ENCODE measurements at places on chromosomes 16 and 17.

- DNase-seq: no peak
Observed at GRCh38 chr16:77838597-77839255, 50.4 kb downstream of the VAT1L start.

DNA sequence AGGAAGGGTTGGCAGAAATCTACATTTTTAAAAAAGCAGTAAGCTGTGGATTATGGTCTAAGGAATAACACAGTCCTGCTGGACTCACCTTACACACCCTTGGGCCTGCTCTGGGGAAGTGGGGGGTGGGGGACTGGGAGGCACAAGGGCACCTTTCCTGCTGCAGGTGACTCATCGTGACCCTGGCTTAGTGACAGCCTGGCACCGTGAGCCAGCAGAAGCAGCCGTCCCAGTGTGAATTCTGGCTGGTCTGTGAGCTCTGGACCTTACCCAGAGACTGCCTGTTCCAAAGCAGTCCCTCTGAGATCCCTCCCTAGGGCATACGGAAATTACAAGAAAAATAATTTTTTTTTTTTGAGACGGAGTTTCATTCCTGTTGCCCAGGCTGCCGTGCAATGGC is 4.2 kb upstream of the CRK start:
- no peak for DNase-seq

DNA sequence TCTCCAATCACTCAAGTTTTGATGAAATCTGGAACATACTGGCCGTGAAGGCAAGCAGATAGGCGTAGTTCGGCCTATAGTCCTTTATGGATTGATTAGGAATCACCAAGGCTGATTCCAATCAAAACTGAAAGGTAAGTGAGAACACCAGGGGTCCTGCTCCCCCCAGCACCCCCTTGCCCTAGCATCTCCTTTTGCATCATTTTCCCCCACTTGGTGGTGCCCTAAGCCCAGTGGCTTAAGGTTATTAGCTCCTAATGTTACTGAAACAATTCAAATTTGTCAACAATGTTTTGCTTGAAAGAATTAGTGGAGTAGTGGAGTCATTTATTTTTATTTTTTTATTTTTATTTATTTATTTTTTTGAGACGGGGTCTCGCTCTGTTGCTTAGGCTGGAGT is 4.9 kb downstream of the SLFN14 start:
- DNase-seq: no peak

DNA sequence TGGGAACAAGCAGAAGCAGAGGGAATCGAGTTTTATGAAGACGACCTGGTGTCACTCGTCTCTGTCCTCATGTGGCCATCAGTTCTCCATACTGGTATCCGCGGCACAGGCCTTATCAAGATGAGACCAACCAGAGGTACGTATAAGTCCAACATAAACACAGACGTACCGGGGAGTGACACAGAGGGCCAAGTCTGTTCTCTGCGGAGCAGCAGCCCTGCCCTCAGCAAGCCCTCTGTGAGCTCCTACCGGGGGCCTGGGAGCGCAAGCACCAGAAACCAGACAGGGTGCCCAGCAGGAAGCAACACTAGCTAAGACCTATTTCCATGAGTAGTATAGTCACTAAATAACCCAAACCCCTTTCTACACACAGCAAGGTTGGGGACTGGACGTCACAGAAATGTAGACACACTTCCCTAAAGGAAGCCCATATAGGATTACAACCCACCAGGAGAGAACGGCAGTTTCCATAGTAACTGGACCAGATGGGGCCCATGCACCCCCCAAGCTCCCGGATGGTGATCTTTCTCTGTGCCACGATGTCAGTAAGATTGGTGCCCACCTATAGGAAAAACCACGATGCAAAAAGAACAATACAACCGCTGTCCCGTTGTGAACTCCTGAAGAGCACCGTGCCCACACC is 911 bp downstream of the ARL16 start:
- DNase-seq: no peak

GRCh38 chr17:80446645-80447405 is 29.6 kb downstream of the NPTX1 start:
- no peak for DNase-seq

DNA sequence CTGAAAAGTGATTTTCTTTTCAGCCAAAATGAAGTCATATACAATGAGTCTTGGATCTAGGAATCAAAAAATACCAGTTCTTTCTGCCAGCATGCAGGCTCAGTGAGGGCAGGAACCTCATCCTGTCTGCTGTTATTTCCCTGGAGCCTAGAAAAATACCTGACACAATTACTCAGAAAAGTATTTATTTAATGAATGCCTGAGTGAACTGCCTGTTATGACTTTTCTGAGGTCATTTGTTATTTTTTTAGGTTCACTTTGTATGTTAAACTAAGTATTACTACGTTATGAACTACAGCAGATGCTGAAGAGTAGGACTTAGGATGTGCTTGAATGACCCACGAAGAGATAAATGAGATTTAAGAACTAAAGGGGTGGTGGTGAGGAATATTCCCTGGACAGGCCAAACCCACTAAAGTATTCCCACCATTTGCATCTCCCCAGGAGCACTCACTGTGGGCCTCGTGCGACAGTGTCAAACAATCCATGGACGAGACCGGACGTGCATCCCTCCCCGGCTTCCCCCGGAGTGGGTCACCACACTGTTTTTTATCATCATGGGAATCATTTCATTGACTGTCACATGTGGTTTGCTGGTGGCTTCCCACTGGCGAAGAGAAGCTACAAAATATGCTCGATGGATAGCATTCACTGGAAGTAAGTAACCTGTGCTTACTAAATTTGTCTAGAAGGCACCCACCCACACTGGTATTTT is 17.1 kb upstream of the VWA3A start:
- DNase-seq: no peak

- no peak for DNase-seq
Observed at GRCh38 chr16:57115168-57115513, 22.8 kb downstream of the CPNE2 start.

- no peak for DNase-seq
Observed at GRCh38 chr17:13806092-13806491, 204.4 kb upstream of the HS3ST3A1 start.

- DNase-seq: no peak
Observed at GRCh38 chr17:55774846-55775271, 24.0 kb downstream of the PCTP start.

- DNase-seq: no peak
Observed at GRCh38 chr17:15413101-15413771, 54.2 kb downstream of the CDRT4 start.

GRCh38 chr17:3915995-3916696 is at the start of gene P2RX1:
TSS of gene P2RX1 (minus strand) at chr17:3916465. CDS start at chr17:3916225, 240 bp downstream.
- DNase-seq: no peak

DNA sequence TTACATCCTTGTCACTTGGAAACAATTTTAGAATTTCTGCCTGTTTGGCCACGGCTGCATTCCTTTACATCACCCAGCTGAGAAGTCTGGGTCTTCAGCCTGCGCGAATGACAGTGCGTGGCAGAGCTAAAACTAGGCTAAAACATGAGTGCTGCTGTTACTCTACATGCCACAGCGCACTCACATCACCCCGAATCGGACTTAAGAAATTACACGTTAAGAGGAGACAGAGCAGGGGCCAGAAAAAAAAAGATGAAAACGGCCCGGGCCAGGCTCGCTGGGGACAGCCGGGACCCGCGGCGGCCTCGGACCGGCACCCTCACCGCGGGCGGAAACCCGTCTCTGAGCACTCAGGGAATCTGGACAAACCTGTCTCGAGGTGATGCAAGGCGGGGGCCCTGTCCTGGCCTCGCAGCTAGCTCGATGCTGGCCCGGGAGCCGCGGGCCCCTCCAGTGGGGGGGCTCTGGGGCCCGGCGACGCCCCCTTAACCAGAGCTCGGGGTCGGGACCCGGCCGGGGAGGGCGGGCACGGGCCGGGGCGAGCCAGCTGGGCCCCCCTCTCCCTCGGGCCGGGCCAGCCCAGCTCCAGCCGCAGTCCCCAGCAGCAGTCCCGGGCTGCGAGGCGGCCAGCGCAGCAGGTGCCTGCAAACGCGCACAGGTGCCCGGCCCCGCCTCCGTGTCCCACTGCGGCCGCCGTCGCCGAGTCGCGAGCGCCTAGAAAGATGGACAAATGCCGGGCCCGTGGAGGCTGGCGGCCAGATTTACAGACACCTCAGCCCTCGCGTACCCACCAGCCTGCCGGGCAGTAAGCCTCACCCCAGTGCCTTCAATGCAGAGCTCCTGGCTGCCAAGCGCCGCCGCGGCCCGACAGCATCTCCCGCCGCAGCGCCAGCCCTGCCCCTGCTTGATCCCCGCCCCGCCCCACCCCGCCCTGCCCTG is at the start of gene AKTIP:
Gene AKTIP, minus strand, starts transcription at position 879 of the 939 bp plus-strand sequence. CDS start 2,950 bp downstream, outside the sequence.
- DNase-seq: peak; percentile 34

- no peak for DNase-seq
Observed at GRCh38 chr17:79627184-79627765, 16.4 kb upstream of the RBFOX3 start.

- DNase-seq: no peak
Observed at GRCh38 chr17:31541559-31541958, 150.1 kb downstream of the RAB11FIP4 start.

- DNase-seq: no peak
Observed at GRCh38 chr17:62754631-62755030, 53.5 kb downstream of the MARCHF10 start.

- DNase-seq: no peak
Observed at GRCh38 chr17:61478026-61478789, 26.0 kb downstream of the TBX4 start.

GRCh38 chr17:2238432-2239169 is 65.0 kb downstream of the SMG6 start:
- no peak for DNase-seq

DNA sequence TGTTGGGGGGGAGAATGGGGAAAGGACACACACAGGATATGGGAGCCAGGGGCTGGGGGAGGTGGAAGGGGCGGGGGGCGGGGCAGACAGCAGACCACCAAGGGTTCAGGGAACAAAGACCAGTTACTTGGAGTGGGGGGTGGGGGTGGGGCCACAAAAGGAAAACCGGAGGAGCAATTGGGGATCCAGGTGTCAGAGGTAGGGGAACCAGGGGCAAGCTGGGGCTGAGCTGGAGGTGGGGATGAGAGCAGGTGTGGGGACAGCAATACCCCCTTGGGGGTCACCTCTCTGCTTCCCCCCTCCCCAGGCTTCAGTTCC is 1.4 kb upstream of the ORAI3 start:
- no peak for DNase-seq

- DNase-seq: no peak
Observed at GRCh38 chr16:67372664-67373063, 20.6 kb downstream of the TPPP3 start.

- DNase-seq: no peak
Observed at GRCh38 chr17:51164911-51165679, 1.1 kb upstream of the NME2 start.

Data from effector CD8-positive, alpha-beta T cell (primary cell).